ENCODE measurements at places on chromosomes 7 and 10.
A peak's percentile ranks its signal among the peaks of the same experiment; 100 is the strongest.

DNA sequence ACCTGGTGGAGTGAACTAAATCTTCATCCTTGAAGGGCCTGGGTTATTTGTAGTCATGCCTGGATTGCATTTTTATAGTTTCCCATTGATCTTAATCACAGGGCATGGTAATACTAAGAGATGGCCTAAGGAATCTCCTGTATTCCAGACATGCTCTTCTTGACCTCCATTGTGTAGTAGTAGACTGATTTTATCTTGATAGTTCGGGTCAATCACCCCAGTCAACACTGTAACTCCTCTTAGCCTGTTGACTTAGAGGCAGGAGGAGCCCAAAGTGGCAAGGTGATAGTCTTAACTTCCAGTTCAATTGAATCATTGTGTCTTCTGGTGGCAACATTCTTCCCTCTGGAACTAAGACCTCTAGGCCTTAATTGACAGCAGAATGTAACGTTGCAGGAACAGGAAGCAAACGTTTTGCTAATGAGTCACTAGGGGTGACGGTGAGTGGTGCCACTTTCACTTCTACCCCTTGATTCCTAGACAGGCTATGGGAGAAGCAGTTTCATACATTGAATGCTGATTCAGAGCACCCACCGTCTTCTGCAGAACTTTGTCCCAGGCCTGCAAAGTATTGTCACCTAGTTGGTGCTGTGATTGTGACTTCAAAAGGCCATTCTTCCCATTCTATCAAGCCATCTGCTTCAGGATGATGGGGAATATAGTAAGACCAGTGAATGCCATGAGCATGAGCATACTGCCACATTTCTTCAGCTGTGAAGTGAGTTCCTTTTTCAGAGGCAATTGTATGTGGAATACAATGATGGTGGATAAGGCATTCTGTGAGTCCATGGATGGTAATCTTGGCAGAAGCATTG lies 24.0 kb upstream of the PAPSS2 start:
- DNase-seq: peak; percentile 30

DNA sequence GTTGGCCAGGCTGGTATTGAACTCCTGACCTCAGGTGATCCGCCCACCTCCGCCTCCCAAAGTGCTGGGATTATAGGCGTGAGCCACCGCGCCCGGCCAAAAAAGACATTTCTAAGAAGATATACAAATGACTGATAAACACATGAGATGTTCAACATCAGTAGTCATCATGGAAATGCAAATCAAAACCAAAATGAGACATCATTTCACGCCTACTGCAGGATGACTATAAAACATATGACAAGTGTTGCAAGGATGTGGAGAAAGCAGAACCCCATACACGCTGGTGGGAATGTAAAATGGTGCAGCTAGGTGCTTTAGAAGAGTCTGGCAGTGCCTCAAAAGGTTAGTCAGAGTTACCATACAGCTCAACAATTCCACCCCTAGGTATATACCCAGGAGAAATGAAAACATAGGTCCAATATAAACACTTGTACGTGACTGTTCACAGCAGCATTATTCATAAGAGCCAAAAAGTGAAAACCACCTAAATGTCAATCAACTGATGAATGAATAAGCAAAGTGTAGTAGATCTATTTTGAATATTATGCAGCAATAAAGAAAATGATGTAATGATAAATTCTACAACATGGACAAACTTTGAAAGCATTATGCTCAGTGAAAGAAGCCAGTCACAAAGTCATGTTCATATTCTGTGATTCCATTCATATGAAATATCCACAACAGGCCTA lies 24.5 kb downstream of the TMEM209 start:
- DNase-seq: no peak

- no peak for DNase-seq
Observed at GRCh38 chr7:81210137-81211064, 291.6 kb upstream of the SEMA3C start.

DNA sequence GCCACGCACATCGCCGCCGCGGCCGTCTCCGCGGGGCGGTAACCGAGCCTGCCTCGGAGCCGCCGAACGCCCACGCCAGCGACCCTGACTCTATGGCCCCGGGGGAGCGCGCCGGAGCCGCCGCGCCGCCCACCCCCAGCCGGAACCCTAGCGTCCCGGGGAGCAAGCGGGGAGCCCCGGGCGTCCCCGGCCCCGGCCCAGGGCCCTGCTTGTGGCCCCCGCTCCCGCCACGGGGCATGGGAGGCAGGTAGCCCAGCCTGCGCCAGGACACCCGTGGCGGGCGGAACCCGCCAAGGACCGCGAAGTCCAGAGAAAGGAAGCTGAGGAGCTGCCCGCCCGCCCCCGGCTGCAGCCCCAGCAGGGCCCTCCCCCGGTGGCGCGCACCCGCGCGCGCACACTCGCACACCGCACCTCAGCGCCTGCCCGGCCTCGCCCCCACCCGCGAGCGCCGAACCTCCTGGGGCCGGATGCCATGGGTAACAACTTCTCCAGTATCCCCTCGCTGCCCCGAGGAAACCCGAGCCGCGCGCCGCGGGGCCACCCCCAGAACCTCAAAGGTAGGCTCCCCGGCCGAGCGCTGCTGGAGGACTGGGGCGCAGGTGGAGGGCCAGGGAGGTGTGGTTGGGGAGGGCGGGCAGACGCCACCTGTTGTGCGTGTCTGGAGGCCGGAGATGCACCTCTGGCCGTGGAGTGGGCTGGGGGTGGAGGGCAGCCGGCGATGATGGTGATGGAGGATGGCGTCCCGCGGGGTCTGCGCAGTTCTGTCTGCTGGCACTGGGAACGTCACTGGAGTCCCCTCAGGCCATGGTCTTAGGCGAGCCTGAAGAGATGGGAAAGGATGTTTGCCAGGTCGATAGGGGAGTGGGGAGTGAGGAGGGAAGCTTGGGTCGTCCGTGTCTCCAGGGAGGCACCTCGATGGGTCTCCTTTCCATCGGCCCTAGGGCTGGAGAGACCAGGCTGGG lies 692 bp downstream of the NEURL1 start:
- DNase-seq: no peak

- peak; percentile 97 for DNase-seq
Observed at GRCh38 chr7:25665374-25665773, 437.1 kb upstream of the NPVF start.

DNA sequence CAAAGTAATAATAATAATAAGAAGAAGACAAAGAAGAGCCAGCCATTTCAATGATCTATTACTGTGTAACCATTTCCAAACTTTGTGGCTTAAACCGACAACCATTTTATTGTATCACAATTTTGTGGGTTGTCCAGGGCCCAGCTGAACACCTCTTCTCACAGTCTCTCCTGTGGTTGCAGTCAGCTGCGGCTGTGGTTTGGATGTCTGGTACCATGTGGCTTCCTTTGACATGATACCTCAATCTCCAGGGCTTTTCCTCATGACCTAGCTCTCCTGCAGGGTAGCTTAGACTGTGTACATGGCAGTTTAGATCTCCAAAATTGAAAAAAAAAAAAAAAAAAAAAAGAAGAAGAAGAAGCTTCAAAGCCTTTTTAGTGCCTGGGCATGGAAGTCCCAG lies 72.6 kb upstream of the NFKB2 start:
- no peak for DNase-seq

DNA sequence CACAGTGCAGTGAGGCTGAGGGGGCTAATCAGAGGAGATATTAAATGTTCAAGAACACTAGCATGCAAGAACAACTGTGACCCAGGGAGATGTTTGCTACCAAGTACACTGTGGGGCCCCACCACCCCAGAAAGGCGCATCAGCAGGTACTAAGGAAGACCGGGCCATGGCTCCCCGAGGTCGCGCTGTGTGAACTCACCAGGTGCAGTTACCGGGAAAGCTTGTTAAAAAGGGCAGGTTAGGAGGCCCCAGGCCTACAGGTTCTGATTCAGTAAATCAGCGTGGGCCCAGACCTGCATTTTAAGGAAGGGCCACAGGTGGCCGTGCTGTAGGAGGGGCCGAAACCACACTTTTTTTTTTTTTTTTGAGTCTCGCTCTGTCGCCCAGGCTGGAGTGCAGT lies 54.6 kb downstream of the TMEM209 start:
- no peak for DNase-seq

DNA sequence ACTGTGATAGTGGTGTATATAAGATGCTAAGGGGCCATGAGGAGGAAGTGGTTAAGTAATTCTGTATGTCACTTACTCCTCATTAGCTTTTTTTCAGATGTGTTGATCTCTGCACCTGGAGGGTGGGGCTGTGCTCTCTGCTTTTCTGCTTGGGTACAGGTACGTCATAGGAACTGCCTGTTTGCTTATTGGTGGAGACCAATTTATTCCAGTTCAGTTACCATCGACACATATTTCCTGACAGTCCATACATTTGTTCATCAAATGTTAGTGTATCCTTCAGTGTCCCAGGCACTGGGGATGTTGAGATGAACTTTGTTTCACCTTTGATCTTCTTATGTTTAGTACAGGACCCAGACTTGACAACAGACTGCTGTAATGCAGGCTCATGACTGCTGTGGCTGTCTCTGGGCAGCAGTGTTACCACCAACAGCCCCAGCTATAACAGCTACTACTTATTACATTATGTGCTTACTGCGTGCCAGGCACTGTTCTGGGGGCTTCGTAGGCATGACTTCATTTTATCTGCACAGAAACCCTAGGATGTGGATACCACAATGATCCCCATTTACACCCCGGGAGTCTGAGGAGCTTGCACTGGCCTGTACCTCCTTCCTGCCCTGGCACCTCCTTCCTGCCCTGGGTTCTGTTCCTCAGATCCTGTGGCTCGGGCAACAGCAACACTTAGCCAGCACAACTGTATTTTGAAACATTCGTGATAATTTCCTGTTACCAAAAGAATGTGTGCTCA lies 87.4 kb downstream of the BUB3 start:
- DNase-seq: peak; percentile 3

DNA sequence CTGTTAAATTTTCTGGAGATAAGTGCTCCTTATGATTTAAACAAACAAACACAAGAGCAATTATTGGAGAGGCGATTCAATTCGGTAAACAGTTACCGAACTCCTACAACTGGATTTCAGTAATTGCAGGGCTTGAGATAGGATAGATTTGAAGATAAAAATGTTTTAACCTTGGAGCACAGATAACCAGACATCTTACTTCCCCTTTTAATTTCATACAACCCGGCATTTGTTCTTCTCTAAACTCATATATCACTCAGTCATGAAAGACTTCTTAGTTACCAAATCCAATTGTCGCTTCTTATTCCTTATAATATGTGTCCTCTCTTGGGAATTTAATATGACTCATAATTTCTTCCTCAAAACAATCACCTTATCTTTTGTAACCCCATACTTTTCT lies 235.9 kb upstream of the CSTF2T start:
- no peak for DNase-seq

DNA sequence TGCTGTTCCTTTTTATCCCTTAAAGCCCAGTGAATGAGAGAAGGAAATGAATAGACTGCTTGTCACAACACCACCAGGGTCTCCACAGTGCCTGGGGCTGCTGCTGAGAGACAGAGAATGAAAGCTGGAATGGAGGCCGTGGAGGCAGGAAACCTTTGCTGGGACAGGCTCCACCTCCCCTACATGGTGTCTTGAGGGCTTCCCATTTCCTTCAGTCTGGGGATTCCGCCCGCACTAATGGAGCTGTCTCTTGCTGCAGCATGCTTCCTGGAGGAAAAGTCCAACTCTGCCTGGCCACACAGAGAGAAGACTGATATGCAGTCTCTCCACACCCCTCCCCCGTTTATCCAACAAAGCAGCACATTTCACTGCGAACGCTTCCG lies 54.5 kb downstream of the LRRC4 start:
- DNase-seq: no peak

Measured in T47D (cell line).